ENCODE measurements at places on chromosomes 5 and 9.

- no peak for DNase-seq
These were observed 15.9 kb downstream of the DNLZ start for GRCh38 chr9:136347472-136348256.

DNA sequence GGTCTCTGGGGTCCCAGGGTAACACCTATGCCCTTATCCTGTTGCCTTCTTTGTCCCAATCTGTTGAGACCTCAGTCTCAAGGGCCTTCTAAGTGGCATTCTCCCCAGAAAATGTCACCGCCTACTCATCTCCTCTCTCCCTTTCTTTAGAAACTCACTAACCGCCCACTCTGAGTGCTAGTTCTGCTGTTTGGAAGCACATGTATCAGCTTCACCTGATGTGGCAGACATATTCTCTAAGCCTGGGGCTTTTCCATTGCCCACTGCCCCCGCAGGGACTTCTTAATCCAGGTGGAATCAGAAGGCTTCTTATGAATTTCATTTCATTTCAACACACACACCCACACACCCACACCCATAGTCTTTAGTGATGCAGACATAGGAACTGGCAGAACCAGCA lies 165.1 kb downstream of the ASTN2 start:
- DNase-seq = no peak

DNA sequence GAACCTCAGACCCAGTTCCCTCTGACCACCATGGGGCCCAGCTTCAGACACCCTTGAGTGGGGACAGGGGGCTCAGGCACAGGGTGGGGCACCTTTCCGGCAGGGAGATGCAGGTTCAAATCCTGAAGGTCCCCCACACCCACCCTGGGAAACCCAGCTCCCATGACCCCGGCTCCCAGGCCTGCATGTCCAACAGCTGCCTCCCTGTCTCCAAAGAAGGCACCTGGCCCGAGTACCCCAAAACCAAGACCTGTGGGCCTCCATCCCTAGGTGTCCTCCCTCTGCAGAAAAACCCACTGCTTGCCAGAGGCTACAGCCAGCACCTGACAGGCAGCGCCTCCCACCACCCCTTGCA lies 38.5 kb downstream of the VAV2 start:
- no peak for DNase-seq

DNA sequence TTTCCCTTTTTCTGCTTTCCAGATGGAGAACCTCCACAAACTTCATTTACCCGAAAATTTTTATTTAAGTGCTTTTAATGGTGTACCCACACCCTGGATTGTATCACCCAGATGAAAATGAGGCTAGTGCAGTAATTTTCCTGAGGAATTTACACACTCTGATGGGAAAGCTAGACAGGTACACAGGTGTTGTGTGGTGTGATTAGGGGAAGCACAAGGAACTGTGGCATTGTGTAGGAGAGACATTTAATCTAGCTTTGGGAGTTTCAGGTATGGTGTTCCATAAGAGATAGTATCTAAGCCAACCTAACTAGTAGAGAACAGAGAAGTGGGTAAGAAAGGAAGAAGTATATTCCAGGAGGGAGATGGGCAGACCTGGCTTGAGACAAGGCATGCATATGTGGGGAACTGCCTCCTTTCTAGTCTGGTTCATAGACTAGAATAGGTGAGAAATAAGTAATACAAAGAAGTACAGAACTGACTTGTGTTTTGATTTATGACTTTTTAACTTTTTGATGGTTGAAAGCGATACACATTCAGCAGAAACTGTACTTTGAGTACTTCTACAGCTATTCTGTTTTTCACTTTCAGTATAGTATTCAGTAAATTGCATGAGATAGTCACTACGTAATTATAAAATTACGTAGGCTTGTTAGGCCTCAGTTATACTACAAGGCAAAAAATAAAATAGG lies 22.9 kb upstream of the ROPN1L start:
- DNase-seq = no peak

DNA sequence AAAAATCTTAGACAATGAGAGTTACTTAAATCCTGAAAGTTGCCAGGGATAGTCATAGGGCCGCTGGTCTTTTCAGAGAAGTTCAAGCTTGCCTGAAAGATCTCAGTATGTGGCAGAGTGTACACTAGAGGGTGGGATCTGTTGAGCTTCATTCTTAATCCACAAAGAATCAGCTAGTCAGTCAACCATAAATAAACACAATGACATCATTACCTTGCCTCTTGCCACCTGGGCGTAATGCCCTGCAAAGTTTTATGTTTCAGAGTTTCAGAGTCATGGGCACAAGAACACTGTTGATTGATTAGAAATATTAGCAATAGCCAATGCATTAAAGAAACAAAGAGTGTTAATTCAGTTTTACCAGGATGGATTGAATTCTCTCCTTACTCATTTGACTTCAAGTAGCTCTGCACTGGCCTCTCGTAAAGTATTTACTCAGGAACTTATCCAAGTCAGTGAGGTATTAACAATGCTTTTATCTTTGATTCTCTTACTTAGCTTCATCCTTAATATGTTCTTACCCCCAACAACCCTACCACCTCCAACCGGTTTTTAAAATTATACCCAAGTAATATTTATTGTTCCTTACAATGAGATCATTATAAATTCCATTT lies 14.3 kb upstream of the ANXA1 start:
- no peak for DNase-seq

- DNase-seq = no peak
These were observed 7.0 kb downstream of the PAX5 start for GRCh38 chr9:37026931-37027581.

GRCh38 chr5:136764601-136765000 lies 399.3 kb upstream of the TRPC7 start:
- no peak for DNase-seq

DNA sequence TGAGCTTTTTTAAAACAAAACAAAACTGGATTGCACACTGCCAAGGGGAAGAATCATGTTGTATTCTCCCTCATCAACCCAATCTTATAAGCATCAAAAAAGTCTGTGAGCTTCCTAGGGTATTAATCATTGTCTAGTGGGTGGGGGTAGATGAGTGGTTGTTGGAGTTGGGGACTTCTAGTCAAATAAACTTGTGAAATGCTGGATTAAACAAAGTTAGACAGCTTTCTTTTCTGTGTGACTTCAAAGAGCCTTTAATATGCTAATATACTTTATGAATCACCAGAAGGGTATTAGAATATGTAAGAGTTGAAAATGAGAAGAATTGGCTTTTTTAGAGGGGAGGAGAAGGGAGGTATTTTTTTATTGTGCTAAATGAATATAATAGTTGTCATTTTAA lies 87.7 kb downstream of the GALNT10 start:
- DNase-seq = no peak

DNA sequence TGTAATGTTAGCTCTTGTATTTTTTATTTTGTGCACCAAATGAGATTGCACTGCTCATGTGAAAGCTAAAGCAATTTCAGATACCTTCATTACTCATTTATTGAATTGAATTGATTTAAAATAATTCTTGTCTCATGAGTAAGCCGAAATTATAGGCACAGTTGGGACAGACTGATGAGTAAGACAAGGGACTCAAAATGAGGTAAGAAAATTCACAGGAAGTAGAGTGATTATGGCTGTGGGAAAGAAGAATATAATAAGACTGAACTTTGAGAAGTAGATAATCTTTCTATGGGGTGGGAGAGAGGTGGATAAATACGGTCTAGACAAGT lies 51.1 kb downstream of the NUDT12 start:
- DNase-seq = no peak

GRCh38 chr9:130382636-130383349 lies 62.0 kb upstream of the ASS1 start:
- no peak for DNase-seq

DNA sequence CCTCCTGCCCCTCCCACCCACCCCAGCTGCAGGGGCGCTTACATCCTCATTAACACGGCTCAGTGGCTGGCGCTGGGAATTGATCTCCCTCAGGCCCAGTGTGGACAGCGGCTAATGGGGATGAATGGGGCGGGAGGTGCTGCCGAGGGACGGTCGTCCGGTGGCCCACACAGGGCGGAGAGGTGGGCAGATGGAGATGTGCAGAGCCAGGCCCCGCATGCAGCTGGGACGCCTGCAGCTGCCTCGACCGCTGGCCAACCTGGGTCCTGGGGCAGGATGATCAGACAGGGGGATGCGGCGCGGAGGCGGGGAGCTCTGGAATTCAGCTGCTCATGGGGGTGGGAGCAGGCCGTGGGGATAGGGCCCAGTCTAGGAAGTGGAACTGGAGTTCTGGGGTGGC lies 17.6 kb downstream of the TSPAN17 start:
- DNase-seq = no peak

DNA sequence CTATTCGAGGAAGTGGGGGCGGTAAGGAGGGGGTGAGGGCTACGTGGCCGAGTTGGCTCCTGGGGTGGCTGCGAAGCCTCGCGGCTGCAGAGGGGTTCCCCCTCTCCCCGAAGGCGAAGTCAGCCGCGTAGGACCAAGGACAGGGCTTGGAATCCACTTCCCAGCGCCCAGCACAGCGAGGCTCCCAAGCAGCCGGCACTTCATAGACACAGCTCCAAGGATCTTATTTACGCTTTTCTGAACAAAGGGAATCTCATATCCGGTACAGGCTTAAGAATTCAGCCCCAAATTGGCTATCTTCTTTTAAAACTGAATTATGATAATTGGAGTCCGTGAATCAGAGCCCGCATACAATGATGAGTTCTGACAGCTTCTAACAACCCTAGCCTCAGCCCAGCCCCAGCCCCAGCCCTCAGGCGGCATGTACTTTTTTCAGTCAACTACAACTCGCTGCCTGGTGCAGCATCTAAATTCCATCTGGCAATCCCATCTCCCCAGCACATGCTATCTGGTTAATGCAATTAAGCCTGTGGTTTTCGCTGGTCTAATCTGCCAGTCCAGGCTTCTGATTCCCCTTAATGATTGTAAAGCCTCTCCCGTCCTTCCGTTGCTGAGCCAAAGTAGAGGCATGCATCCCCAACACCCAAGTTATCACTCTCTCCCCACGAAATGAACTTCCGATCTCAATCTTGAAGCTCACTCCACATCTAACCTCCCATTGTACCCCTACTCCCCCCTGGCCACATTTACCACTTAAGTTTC lies 1.0 kb downstream of the ELAVL2 start:
- DNase-seq = no peak

GRCh38 chr9:83708515-83709158 lies 879 bp upstream of the UBQLN1 start:
- peak; percentile 33 for DNase-seq

- no peak for DNase-seq
These were observed 146.2 kb upstream of the GPR151 start for GRCh38 chr5:146662229-146662628.

GRCh38 chr9:129022037-129022436 lies 6.1 kb downstream of the SH3GLB2 start:
- DNase-seq = no peak

DNA sequence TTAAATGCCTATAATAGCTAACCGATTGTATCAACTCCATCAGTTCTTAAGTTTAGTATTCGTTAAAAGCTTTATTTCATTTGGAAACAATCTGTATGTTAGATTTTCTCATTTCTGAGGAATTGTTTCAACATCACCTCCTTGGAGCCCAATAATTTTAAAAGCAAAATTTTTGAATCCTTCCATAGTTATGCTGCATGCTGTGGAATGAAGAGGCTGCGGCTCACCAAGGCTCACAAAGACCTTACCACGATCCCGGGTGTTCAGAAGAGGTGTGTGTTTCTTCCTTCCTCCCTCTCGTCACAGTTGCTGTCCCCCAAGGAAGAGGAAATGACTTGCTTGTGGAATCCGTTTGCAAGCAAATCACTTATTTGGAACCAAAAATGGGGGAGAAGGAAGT lies 143.8 kb downstream of the FGF1 start:
- DNase-seq = no peak

- no peak for DNase-seq
These were observed 13.1 kb upstream of the TENT4A start for GRCh38 chr5:6700074-6700684.

DNA sequence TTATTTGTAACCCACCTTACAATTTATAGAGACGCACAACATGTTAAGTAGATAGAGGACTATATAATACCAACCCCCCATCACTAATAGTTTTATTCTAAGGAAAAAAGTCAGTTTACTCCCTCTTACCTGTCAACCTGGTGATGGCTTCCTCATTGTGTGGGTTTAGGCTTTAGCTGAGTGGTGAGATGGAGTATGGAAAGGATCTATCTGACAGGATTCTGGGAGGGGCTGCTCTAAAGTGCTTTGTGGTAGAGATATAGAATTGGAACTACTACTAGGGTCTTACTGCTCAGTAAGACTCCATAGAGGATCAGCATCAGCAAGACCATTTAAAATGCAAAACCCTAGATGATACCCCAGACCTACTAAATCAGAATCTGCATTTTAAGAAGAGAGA lies 82.1 kb upstream of the IFNE start:
- DNase-seq = no peak

- DNase-seq = no peak
These were observed 49.8 kb upstream of the OLFM1 start for GRCh38 chr9:135037521-135038250.

- no peak for DNase-seq
These were observed 447 bp downstream of the CRAT start for GRCh38 chr9:129109952-129110739.

- no peak for DNase-seq
These were observed 55.5 kb downstream of the MINAR2 start for GRCh38 chr5:129803403-129803802.

DNA sequence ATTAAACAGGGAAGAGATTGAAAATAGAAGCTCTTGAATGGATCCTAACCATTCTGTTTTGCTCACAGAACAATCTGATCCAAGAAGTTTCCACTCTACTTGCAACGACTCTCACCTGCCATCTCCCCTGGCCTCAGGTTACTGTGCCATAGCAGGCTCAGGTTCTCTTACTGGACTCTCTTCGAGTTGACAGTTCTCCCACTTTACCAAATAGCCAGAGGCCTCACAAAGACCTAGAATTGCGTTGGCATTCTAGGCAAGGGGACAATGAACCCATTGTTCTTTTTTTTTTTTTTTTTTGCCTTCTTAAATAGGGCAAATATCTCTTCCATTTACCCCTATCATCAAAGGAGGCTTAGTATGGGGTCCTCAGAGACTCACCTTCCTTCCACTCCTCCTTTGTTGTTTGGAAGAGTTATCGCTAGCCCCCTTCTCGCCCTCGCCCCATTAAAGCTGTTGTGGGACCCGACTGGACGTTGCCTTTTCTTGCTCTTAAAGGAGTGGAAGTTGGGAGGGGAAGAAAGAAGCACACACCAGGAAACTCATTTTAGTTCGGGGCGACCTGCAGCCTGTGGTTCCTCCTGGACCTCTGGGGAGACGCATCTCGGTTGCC lies 688 bp upstream of the PLPPR1 start:
- no peak for DNase-seq

DNA sequence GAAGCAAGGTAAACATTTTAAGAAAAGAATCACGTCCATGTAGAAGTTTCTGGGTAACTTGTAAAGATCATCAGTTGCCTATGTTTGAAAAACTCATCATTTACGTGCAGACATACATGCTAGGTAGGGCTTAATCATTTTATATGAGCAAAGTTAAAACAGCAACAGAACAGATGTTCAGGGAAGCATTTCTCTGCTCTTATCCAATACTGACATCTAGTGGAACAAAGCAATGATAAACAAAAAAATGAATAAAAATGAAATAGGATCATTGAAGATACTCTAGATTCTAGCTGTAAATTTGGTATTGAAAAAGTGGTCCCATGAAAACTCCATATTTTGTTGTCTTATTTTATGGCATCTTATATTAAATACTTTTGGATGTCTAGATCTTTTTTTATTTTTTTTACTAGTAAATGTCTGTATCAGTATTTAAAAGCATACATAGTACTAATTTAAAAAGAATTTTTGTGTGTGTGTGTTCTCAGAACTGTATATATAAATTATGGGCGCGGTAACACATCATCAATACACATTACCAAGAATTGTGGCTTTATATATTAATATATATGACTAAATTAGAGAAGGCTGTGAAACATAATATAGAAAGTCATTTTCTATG lies 1050.2 kb downstream of the CDH12 start:
- no peak for DNase-seq
